ENCODE measurements at places on chromosomes 12 and 14.

DNA sequence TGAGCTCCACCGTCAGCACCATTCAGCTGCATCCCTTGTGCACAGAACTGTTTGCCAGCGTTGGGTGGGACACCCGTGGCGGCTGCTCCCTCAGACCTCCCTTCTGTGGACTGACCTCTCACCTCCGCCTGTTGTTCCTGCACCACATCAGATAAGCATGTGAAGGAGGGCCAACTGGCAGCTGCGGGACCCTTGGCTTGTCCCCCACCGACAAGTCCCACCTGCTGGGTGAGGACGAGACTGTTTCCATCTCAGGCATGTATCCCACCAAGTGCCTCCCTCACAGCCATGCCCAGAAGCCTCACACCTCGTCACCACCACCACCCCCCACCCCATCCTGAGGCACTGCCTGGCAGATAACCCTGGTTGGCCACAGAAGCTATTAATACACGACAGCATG lies 18.6 kb upstream of the TEAD4 start:
- ATAC-seq, result no peak

- ATAC-seq, result no peak
These were observed 38.7 kb upstream of the SGPP1 start for GRCh38 chr14:63766611-63767010.

GRCh38 chr14:70858641-70859040 lies 48.6 kb upstream of the PCNX1 start:
- no peak for ATAC-seq

- ATAC-seq, result no peak
These were observed 181.6 kb downstream of the CALM1 start for GRCh38 chr14:90578283-90578985.

DNA sequence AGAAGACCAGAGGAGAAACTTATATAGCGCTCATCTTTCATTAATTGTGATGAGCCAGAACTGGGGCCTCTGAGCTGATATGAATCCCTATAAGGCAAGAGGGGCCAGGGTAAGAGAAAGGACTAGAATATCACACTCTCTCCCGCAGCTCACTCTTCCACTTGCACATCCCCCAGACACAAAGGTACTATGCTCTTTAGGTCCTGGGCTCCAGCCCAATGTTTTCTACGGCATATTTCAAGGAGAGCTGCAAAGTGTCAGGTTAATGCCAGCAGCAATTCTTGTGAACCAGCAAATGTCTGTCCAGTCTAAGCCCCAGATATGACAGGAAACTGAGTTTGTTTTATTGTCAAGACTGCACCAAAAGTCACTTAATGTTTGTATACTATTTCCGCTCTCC lies 29.4 kb downstream of the PPP2R5E start:
- no peak for ATAC-seq

DNA sequence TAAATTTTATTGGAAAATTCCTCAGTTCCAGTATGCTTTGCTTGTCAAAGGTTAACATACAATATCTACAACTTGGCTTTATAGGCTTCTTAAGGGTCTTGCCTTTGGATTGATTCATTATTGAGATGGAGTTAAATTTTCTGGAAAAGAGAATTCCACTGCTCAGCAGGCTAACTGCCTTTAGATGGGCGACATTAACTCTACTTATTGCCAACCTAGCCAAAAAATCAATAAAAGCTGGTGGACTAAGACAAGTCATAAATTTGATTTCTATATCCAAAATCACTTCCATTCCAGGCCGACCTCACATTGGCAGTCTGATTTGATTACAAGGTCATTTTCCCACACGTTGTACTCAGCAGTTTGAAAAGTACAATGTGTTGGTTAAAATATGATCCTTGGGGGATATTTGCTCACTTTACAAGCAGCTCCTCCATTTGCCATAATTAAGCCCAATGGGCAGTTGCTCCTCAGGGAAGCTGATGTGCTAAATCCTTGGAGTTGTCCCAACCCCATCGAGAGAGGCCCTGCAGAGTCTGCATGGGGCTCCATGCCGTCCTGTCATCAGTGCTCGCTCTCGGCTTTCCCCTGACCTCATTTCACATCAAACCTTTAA lies 36.1 kb upstream of the CRY1 start:
- ATAC-seq, result no peak

DNA sequence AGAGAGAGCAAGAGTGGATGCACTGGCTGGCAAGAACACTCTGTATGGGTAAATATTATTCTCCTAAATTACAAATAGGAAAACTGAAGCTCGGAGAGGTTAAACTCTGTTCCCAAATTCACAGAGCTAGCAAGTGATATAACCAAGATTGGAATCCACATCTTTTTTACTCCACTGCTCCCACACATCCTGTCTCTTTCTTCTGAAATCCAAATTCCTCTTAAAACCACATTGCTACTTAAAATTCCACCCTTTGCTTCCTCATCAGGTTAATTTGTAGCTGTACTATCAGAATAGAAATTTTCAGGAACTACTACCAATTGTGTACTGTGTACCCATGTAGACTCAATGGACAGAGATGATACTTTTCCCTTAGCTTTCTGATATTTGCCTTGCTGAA lies 74.4 kb downstream of the ARMH4 start:
- no peak for ATAC-seq

- no peak for ATAC-seq
These were observed 16.3 kb downstream of the GLTP start for GRCh38 chr12:109863847-109864712.

GRCh38 chr12:81699551-81699950 lies 59.6 kb downstream of the PPFIA2 start:
- ATAC-seq, result no peak

GRCh38 chr12:94699801-94700200 lies 49.4 kb upstream of the TMCC3 start:
- ATAC-seq, result no peak

GRCh38 chr14:77375973-77376770 lies 722 bp downstream of the TMED8 start:
- ATAC-seq, result peak; percentile 33

DNA sequence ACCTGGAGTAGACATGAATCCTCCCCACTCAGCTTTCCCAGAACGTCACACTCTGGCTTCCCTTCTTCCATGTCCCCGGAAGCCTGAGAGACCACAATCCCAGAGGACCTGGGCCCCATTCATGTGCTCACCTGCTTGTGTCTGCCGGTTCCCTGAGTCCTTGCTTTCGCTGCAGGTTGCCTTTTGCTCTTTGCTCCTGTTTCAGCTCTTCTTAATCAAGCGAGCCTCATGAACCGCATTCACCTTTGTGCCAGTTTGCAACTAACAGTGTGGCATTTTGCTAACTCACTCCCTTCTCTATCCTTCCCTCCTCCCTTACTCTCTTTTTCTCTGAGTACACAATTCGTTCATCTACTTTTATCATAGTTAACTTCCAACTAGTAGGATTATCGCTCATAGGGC lies 23.1 kb downstream of the ENTPD5 start:
- ATAC-seq, result no peak

DNA sequence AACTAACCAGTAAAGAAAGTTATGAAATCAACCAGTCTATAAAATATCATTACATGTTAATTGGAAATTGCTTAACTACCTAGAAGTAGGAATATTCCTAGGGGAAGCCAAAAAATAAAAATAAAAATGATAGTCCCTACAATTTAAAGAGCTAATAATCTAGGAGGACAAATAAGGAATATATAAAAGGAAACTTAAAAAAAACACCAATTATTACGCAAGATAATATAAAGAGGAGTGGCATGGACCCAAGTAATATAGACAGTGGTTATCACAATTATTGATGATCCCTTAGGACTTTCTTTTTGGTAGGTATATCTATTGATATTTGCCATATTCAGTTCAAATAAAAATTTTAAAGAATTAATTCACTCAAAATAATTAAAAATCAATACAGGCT lies 498.7 kb downstream of the SOX5 start:
- no peak for ATAC-seq

DNA sequence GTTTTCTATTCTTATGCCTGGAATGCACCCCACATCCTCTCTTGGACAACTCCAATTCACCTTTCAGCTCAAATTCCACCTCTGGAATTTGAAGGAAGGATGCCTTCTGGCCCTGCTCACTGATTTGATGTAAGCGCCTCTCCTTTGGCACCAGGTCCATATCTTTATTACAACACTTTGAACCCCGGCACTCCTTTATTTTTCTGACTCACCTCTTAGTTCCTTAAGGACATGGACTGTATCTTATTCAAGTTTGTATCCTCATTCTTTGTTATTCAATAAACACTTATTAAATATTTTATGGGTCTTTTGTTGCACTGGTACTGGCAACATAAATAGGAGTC lies 3.1 kb downstream of the GALC start:
- no peak for ATAC-seq

DNA sequence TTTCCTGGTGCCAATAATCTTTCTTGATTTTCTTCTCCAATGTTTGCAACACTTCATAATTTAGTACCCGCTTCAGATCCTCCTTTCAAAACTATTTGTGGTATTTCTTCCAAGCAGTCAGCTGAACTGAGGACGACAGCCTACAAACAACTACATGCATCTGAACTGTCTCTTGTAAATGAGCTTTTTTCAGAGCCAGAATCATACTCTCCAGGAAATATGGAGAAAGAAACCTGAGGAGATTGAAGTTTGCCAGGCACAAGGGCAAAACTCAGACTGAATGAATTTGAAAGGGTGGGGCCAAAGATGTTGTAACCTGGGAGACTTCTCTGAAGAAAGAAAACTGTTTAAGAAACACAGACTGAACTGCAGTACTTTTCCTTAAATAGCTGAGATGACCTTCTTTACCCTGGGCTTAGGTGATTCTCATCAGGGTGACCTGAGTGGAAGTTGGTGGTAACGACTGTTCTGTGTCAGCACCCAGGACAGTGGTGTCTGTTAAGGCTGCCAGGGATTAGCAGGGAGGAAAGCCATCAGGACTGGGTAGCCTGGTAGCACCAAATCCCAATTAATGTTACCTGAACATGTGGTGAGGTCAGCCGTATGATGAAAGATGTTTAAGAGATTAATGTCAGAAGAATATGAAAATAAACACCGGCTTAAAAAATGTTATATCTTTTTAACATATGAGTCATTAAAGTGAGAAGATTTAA lies 95.0 kb downstream of the TGFB3 start:
- ATAC-seq, result no peak

DNA sequence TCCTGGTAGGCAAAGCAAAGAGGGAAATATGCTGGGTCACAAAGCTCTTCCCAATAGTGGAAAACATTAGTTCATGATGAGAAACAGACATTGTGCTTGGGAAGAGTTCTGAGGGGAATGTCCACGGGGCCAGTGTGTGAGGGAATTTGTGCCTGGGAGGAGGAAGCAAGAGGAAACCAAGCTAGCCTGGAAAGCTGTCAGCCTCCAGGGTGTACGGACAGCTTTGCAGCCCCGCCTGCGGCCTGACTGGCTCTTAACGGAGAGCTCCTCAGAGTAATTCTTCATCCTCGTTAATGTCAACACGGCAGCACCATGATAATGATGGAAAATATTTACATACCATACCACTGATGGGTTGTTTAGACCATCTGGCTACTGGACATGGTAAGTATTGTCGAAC lies 32.4 kb downstream of the PITPNM2 start:
- ATAC-seq, result no peak

GRCh38 chr14:67856827-67857226 lies 37.2 kb downstream of the RAD51B start:
- ATAC-seq, result no peak

DNA sequence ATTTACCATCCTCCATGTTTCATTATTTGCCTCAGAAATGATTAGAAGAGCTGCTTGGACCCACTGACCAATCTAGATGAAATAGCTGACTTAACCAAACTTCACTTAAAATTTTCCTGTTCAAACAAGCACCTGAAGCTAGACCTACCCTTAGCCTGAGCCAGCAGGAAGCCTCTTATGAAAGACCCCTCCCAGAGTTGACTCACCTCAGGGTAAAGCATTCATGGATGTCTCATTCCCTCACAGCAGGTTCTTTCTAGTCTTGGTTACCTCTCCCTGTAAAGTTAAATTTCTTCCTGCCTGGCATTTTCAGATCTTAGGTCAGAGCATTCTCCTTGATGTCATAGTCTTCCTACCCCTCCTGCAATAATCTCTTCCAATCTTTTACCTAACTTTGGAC lies 1209.8 kb downstream of the FLRT2 start:
- no peak for ATAC-seq

- ATAC-seq, result no peak
These were observed 88.3 kb downstream of the LRP6 start for GRCh38 chr12:12178559-12178958.

GRCh38 chr12:88580051-88580871 lies at the start of gene KITLG:
TSS of gene KITLG (minus strand) at chr12:88580471. CDS start at chr12:88580278, 193 bp downstream.
- peak; percentile 61 for ATAC-seq

GRCh38 chr12:219891-220352 lies 6.0 kb upstream of the SLC6A12 start:
- ATAC-seq, result peak; percentile 77

DNA sequence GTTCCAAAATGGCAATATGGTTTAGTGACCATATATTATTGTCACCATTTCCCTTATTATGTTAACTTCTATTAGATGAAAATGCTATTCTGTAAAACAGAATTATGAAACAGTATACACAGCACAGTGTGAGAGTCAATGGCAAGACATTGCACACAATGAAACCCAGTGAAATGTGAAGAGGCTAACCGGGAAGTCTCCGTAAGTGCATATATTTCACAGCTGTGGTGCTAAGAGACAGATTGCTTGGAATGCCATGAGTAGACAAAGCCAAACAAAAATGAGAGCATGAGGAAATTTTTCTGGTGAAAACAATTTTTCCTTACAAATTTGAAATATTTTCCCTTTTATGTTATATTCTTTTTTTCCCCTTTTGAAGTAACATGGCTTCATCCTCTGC lies 49.4 kb downstream of the DYRK2 start:
- ATAC-seq, result no peak

DNA sequence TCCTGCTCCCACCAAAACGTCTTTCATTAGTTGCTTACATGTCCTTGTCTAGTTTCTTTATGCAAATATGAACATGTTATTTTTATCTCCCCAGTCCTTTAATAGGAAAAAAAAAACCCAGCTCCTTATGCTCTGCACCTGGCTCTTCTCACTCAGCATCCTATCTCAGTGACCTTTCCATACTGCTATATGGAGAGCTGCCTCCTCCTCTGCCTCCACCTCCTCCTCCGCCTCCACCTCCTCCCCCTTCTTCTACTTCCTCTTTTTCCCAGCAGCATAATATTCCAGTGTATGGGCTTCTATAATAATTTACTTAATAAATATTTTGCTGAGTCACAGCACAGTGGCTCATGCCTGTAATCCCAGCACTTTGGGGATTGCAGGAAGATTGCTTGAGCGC lies 31.5 kb downstream of the ABCB9 start:
- ATAC-seq, result no peak

DNA sequence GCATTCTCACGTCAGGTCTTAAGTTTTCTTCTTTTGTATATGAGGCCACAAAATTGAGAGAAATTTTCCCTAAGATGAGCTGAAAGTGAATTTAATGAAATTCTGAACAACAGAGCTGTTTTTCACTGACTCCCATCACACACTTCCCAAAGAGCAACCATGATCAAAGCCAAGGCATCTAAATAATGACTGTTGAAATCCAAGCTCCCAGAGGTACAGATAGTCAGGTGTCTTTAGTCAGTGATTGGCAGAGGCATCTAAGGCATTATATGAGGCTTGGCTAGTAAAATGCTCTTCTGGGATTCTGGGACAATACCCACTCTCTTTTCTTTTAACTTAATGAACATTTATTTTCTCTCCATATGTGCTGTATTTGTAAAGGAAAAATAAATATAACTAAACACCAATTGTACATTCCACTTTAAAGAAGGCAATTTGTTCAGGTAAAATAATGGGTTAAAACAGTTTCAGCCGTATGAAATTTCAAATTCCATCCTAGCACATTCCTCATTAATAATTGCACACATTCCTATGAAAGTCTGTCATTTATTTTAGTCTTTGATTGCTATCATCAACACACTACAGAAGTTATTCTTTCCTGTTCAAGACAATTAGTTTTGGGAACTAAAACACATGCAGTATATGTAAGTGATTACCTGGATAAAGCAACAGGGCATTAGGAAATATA lies 871 bp upstream of the SSTR1 start:
- ATAC-seq, result no peak
